ENCODE measurements at places on chromosomes 6 and 20.
A peak's percentile ranks its signal among the peaks of the same experiment; 100 is the strongest.

GRCh38 chr6:136717716-136717990 lies 74.6 kb downstream of the MAP3K5 start:
- no peak for DNase-seq

DNA sequence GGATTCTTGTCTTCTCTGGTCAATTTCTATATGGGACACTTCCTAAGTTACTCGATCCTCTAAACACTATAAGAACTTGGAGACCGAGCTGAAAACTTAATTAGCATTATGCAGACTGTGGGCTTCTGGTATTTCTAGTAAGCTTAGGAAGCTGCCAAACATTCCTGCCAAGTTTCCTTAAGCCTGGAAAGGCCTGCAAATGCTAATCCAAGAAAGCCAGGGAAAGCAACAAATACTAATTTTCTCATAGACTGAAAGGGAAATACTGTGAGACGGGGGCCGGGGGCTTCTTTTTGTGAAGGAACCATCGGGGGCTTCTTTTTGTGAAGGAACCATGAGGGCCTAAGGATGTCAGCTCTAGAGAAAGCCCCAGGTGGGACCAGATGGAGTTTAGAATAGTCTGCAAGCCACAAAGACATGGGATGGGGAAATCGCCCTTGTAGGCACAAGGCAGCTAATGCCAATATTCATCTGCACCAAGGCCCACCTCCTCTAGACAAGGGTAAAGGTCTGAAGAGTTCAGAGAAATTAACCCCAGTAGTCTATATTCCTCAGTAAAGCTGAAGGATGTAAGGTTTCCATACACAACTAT lies 332.4 kb upstream of the PRDM1 start:
- DNase-seq: no peak

GRCh38 chr6:10481101-10481500 lies 40.0 kb upstream of the GCNT2 start:
- no peak for DNase-seq

DNA sequence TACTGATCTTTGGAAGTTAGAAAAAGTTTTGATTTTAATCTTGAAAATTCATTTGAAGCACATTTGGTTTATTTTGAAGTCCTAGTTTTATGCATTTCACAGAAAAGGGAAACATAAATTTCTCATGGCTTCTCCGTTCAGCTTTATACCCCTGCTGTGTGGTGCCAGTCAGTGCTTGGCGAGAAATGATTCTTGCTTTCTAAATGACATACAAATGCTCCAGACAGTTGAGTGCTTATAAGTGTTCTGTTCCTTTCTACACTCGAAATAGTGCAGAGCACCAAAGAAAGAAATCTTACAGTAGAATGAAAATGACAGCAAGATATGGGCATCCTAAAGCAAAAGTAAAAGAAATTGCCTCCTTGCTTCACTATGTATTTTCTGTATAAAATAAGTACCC lies 9.0 kb upstream of the ZNF292 start:
- no peak for DNase-seq

GRCh38 chr6:106745824-106746582 lies 116.6 kb downstream of the QRSL1 start:
- no peak for DNase-seq

- DNase-seq: peak; percentile 2
These were observed 6.0 kb downstream of the OPN5 start for GRCh38 chr6:47787620-47788497.

DNA sequence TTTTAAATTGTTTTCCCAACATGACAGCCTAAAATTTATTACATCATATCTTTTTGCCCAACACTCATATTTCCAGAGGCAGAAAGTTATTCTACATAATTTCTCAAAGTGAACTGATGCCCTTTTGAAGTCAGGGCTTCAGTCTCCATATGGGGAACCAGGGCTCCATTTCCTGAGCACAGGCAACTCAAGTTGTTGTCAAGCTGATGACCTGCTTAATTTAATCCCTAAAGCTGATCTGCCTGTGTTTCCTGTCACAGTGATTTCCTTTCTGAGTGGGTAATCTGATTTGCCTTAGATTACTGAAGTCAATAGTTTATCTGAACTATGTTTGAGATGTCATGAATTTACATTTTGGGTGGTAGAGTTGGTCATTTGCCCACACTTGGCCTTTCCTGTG lies 932.1 kb upstream of the MANEA start:
- DNase-seq: no peak

GRCh38 chr6:56555438-56555872 lies 87.2 kb downstream of the DST start:
- no peak for DNase-seq

DNA sequence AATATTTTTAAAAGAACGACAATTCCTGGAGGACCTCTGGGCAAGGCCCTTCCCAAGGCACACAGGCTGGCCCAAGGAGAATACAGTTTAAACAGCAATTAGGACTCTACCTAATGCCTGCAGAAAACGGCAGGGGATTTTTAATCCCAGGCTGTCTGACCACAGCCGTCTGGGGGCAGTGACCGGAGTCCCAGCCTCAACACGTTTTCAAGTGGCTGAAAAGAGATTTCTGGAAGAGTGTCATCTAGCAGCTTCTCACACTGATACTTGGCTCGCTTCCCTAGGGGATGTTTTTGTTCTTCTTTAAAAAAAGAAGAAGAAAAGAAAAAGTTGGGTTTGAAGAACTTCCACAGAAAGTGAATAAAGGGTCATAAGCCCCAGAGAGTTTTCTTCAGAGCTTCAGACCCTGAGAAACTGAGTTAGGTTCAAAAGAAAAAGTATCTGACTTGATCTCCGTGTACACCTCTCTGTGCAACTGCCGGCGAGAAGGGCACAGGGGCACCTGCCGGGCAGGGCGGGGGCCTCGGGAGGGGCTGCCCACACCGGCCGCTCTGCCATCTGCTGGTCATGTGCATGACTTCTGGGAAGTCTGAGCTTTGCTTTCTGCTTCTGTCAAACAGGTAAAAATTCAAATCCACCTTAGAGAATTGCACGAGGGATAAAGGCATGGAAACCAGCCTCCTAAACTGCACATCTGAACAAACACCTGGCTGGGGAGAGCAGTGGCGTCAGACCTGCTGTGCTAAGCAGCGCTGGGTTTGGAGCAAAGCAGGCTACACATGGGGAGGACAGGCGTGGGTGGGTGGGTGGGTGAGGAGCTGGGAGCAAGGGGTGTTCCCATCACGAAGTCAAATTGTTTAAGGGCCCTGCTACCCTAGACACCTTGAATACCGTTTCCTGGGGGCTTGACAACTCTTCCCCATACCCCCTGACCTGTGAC lies 33.0 kb downstream of the RRBP1 start:
- DNase-seq: peak; percentile 3

All from stimulated activated CD8-positive, alpha-beta memory T cell treated with anti-CD3 and anti-CD28 coated beads, Interleukin-7, amount 100 ng/mL, for 4 hours (primary cell).